ENCODE measurements at places on chromosomes 4 and X.

DNA sequence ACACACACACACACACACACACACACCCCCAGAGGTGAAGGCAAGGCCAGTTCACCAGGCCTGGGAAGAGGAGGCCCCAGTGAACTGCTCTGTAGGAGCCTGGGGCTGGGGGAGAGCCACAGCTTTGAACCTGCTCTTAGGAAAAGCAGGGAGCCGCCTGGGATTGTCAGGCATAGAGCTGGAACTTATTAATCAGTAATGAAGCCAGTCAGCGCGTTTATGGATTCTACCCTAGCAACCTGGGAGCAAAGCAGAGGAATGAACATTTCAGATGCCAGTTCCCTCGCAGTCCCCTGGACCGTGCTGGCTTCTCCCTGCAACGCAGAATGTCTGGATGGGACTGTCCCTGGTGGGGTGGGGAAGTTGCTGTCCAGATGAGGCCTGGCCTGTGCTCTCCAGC lies 45.3 kb upstream of the DDX3X start:
- DNase-seq, result no peak

DNA sequence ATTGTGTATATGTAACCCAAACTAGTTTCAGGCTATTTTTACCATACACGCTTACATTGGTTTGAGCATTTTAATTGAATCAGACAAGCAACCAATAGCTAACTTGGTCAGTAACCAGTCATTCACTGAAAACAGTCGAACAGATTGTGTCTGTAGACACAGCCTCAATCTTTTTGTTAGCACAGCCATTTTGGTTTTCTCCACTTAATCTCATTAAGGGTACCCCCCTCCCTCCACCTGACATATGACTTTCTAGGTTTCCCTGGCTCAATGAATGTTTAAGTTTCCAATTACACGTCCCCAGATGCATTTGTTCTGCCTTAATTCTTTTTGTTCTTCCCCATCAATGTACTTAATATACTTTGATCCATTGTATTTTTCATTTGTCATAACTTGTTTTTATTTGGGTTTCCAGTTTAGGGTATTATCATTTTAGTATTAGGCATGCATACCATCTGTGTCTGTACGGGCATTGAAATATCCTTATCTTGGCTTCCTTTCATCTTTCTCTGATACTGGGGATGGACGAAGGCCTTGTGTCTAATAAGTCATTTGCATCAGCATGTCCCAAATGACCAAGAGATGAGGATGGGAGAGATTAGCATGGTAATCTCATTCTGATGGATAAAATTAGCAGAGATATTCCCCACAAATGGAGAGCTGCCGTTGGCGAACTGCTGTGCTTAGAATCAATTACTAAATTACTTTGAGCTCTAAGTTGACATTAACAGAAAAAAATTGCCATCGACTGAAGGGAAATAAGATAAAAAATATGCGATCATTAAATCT lies 35.9 kb upstream of the PHOX2B start:
- no peak for DNase-seq

DNA sequence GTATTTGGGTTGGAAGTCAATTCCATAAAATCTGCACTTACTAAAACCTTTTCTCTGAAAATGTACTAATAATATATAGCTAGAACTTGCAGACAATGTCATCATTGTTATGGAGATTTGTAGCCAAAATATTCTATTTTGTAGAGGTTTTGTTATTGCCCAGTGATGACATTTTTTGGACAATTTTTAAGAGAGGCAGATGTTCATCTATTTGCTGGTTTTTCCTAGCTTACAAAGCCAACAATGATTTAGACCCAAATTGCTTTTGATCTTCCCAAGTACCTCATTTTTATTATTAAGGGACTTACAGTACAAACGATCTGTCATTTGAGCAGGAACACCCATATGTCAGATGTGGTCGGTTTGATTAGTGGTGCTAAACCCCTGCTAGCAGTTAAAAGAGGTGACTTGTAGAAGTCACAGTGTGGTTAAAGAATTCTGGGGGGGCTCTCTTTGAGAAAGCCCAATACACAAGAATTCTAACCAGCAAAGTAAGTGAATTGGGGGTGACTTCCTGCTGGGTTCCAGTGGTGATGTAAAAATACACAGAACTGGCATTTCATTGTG lies 136.2 kb downstream of the KIT start:
- no peak for DNase-seq

DNA sequence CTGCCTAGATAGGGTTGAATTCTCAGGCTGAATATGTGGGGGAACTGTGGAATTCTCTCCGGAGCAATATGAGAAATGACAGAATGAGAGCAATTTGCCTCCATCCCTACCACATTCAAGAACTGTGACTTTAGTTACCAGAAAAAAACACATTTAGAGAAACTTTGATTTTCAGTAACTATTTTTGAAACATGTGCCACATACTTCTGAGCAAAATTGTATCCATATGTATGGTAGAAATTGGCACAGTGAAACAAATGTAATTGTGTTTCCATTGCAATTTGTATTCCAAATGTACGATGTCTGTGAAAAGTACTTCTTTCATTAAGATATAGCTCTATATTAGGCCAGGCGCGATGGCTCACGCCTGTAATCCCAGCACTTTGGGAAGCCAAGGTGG lies 5.5 kb upstream of the KLHL8 start:
- DNase-seq, result no peak

GRCh38 chr4:39166177-39166576 lies 16.2 kb upstream of the WDR19 start:
- DNase-seq, result no peak

DNA sequence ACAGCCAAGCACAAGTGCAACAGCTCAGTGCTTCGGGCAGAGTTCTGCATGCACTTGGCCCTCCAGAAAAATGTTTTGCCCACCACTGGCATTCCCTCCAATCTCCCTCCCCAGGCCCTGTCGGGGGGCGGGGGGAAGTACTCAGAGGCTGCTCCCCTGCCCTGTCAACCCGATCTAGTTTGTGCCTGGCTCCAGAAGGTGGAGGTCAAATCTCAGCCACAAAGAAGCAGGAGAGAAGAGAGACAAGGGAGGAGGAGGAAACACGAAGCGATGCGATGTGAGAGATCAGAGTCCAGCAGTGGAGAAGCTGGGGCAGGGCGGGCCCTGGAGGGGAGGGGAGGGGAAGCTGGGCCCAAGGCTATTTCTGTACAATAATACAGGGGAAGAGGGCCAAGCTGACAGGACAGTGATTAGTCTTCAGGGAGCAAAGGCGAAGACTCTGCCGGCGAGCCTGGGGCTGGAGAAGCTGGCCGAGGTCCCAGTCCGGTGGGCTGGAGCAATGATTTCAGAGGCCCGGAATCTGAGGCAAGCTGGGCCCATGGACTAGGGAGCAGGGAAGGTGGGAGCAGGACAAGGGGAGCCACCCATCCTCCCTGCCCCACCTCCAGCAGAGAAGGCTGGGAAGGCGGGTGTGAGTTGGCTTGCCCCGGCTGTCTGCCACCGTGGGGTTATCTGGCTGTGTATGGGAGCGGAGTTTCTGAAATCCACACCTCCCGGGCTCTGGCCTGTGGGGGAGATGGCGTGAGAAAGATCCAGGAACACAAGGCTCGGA lies 167.1 kb downstream of the EFNB1 start:
- DNase-seq, result no peak

DNA sequence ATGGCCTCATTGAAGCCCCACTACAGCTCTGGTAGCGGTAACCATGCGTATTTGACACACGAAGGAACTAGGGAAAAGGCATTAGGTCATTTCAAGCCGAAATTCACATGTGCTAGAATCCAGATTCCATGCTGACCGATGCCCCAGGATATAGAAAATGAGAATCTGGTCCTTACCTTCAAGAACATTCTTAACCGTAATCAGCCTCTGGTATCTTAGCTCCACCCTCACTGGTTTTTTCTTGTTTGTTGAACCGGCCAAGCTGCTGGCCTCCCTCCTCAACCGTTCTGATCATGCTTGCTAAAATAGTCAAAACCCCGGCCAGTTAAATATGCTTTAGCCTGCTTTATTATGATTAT lies 876 bp downstream of the HPRT1 start:
- DNase-seq, result no peak

- no peak for DNase-seq
These were observed 488.2 kb downstream of the PABPC4L start for GRCh38 chr4:133713340-133713739.

DNA sequence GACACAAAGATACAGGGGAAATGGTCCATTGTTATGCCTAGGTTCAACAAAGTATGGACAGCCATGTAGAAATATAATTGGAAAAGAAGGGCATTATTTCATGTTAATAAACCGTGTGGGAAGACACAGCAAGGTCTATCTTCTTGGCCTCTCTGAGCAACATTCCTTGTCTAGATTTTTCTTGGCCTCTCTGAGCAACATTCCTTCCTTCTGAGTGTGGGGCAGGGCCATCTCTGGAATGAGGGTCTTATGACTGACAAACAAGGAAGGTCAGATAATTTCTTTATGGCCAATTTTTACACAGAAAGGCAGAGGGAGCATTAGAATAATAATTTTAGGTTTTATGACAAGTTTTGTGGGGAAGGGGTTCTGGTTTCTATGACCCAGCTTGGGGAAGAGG lies 24.3 kb upstream of the MAOA start:
- DNase-seq, result no peak

- DNase-seq, result no peak
These were observed 35.8 kb upstream of the MMAA start for GRCh38 chr4:145583191-145584055.
